ENCODE measurements at places on chromosomes 1 and 21.

DNA sequence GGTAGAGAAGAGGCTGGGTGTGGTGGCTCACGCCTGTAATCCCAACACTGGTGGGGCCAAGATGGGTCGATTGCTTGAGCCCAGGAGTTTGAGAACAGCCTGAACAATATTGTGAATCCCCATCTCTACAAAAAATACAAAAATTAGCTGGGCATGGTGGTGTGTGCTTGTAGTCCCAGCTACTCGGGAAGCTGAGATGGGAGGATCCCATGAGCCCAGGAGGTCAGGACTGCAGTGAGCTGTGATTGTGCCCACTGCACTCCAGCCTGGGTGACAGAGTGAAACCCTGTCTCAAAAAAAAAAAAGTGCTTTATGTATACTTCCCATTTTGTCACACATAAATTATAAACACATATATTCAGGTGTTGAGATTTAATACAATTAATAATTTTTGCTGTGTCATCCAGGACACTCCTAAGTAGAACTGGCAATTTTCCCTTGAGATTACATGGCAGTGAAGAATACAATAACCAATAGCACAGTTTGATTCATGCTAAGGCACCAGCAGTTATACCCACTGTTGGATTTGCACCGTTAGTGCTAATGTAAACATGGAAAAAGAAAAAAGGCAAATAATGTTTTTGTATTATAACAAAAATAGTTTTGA, 15.5 kb downstream of the GABPB2 start:
- DNase-seq: no peak

DNA sequence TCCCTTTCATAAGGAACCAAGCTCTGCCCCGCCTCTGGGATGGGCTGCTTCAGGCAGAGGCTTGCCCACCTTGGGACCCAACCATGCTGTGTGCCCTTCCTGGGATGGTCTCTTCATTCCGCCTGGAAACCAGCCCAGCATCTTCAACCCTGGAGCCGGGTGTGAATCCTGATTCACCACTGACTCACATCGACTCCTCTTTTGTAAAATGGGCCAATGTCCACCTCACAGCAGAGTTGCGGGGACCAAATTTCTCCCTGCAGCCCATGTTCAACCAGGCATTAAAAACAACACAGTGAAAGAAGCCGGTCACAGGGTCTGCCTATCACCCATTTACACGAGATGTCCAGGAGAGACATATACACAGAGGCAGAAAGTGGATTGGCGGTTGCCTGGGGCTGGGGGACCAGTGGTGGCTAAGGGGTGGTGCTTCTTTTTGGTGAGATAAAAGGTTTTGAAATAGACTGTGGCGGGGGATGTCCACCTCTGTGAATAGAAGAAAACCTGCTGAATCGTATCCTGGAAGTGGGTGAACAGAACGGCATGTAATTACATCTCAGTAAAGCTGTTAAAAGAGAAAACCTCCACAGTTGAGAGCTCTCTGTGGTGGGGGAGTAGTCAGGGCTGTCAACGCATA, 6.9 kb upstream of the GPR153 start:
- DNase-seq: no peak

- DNase-seq: no peak
Measured at GRCh38 chr1:227869851-227870305, 54.4 kb downstream of the PRSS38 start.

- no peak for DNase-seq
Measured at GRCh38 chr1:244319283-244320132, 132.2 kb downstream of the ADSS2 start.

GRCh38 chr1:226436855-226437491, 29.1 kb upstream of the PARP1 start:
- no peak for DNase-seq

GRCh38 chr1:59511476-59512465, 214.9 kb downstream of the FGGY start:
- no peak for DNase-seq

- no peak for DNase-seq
Measured at GRCh38 chr21:44370786-44371410, 17.5 kb downstream of the TRPM2 start.

DNA sequence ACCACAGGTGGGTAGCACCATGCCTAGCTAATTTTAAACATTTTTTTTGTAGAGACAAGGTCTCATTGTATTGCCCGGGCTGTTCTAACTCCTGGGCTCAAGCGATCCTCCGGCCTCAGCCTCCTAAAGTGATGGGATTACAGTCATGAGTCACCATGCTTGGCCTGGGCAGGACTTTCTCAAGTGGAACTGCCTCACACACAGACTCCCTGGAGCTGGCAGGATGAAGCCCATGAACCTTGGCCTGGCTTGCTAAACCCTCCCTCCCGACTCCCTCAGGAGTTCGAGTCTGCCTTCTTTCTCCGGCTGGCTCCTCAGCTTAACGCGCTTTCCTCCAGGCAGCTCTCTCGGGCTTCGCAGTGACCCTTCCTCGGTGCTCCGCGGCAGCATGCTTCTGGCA, 7.7 kb upstream of the ECE1 start:
- no peak for DNase-seq

DNA sequence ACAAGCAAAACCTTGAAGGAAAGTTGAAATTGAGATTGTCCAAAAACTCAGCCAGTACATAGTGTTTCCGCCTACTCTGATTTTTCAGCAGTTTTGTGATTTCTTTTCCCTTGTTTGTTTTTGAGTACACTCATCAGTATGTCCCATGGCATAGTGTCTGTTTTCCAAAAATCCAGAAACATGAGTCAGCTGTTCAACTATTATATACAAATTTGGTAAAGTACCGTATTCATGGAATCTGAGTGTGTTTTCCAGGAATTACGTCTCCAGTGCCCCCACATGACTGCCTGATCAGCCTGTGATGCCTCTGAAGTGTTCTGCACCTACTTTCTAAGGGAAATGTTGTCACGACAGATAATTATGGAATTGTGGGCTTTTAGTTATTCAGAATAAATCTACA, 186.8 kb downstream of the LTN1 start:
- no peak for DNase-seq

DNA sequence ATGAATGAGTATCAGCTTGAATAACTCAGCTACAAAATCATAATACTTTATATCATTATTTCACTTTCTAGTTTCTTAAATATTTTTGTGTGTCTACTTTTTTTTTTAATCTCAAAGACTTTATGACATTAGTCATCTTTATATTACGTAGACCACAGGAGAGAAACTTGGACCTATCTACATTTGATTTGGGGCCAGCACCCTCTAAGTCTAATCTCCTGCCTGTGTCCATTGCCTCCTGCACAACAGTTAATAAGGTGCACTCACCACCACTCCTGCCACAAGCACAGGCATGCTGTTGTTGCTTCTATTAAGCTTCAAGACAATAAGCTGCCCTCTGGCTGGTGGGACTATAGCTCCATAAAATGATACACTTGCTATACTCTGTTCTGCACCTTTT, 70.4 kb downstream of the DIRAS3 start:
- no peak for DNase-seq

DNA sequence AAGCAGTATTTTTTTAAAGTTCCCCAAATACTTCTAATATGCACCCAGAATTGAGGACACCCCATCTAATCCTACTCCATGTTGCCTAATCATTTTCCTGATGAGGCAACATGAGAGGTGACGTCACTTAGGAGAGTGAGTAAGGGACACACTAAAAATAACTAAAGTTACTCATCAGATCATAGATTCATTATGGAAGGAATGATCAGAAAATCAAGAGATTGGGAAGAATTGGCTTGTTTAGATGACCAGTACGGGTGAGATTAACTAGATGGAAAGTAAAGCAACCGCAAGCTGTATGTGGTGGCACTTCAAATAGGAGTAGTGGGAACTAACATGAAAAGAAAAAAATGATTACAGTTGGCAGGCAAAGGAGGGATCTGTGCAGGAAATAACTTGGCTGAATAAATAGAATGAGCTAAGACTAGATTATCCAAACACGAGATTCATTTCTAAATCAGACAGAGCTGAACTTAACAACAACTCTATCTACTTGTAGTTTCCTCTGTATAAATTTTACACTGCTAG, 61.4 kb upstream of the CXADR start:
- DNase-seq: no peak

- no peak for DNase-seq
Measured at GRCh38 chr1:177632923-177633615, 336.8 kb downstream of the SEC16B start.

GRCh38 chr1:243267914-243268653, 12.2 kb downstream of the SDCCAG8 start:
- DNase-seq: no peak

DNA sequence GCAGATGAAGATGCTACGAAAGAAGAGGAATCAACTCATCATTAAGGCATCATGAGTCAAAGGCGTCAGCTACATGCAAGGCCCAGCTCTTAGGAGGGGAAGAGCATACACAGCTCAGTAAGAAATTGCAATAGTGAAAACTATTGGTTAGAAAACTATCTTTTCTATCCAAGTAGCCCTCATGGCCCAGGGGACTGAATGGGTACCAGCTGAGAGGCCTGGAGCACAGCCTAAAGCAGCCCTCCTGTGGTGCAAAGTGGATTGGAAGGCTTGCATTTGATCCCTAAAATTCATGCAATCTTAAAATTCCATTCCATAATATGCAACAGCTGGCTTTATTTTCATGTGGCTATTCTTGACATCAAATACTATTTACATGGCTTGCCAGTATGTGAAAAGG, 251.8 kb upstream of the USP24 start:
- no peak for DNase-seq

GRCh38 chr1:187691439-187691838, 862.7 kb downstream of the PLA2G4A start:
- no peak for DNase-seq

DNA sequence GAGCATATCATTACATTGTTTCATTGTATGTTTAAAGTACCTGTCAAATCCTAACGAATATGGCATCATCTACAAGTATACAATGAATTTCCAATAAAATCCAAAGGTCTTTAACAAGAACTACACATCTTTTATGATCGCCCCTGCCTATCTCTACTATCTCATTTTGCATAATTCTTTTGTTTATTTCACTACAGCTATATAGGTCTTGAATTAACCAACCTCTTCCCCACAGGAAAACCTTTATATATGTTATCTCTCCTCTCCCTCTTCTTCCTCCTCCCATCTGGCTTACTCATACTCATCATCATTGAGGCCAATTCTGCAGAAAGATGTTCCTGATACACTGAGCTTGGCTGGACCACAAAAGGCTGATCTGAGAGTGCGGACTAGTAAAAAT, 175.5 kb downstream of the DENND1B start:
- DNase-seq: no peak

GRCh38 chr1:223847781-223848345, 2.1 kb upstream of the TP53BP2 start:
- no peak for DNase-seq

DNA sequence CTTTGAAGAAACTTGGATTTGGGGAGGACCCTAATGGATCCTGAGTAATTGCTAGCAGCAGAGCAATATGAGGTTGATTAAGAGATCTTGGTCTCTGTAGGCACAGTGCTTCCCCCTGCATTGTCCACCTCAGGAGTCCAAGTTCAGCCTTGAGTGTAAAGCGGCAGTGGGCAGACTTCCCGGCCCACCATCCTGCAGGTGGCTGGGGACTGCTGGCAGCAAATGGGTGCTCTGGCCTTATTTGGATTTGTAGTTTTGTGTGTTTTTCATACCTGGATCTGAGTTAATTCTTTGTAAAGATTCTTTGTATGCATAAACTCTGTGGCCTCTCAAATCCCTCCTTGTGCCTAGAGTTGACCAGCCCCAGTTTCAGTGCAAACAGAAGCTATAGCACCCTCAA, 7.6 kb downstream of the BARHL2 start:
- no peak for DNase-seq

GRCh38 chr1:161139766-161140165, 7.3 kb upstream of the DEDD start:
- DNase-seq: no peak

- DNase-seq: no peak
Measured at GRCh38 chr1:239204401-239204800, 182.0 kb upstream of the CHRM3 start.

GRCh38 chr1:219121679-219122078, 52.0 kb upstream of the LYPLAL1 start:
- DNase-seq: no peak

DNA sequence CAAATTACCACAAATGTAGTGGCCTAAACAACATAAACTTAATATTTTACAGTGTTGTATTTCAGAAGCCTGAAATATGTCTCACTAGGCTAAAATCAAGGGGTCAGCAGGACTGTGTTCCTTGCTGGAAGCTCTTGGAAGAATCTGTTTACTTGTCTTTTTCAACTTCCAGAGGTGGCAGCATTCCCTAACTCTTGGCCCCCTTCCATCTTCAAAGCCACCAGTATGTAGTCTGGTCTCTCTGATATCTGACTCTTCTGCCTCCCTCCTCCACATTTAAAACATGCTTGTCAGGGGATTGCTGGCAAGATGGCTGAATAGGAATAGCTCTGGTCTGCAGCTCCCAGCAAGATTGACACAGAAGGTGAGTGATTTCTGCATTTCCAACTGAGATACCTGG, 567.5 kb downstream of the PLA2G4A start:
- DNase-seq: no peak

- no peak for DNase-seq
Measured at GRCh38 chr1:13586001-13586400, 2.4 kb downstream of the PDPN start.

GRCh38 chr1:82317671-82318070, 516.9 kb downstream of the ADGRL2 start:
- DNase-seq: no peak

DNA sequence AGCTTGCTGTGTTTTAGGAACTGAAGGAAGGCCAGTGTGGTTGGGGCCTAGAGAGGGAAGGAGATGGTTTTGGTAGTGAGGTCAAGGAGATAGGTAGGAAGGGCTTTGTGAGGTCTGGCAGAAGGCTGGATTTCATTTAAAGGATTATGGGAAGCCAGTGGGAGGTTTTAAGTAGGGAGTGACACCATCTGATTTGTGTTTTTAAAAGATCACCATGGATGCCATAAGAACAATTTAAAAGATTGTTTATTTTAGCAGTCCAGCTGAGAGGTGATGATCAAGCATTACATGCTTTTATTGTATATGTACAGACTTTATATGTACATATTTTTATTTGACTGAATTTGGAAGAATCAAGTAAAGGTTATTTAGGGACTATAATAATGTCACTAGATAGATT, 26.4 kb downstream of the RGL1 start:
- no peak for DNase-seq

- no peak for DNase-seq
Measured at GRCh38 chr1:52306227-52307006, 59.6 kb downstream of the CC2D1B start.

DNA sequence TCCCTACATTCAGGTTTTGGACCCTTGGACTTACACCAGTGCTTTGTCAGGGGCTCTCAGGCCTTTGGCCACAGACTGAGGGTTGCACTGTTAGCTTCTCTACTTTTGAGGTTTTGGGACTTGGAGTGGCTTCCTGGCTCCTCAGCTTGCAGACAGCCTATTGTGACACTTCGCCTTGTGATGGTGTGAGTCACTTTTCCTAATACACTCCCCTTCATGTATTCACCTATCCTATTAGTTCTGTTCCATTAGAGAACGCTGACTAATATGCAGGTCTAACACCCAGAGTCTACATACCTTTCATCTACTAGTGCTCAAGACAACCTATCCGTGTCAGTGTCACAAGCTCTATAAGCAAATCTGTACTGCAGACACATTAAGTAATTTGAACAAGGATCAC, 605.3 kb downstream of the KCNT2 start:
- no peak for DNase-seq
